ENCODE measurements at places on chromosomes 12 and 14.

DNA sequence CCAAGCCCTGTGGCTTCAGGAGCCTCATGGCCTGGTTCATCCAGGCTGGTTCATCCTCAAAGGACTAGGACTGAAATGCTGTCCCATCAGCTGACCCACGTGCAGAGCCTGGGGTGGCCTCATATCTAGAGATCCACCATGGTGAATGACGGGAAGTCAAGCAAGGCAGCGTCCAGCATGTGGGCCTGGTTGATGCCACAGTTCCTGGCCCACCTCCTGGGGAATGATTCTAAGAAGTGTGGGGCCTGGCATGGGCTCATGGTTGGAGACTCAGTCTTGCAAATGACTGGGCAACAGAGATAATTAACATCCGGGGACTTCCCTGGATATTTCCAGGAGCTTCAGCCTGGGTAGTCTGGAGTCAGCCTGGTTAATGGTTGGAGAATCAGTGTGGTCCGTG lies 302.4 kb upstream of the SFSWAP start:
- DNase-seq, result no peak

- DNase-seq, result no peak
Measured at GRCh38 chr14:104928391-104929133, 3.9 kb downstream of the PLD4 start.

DNA sequence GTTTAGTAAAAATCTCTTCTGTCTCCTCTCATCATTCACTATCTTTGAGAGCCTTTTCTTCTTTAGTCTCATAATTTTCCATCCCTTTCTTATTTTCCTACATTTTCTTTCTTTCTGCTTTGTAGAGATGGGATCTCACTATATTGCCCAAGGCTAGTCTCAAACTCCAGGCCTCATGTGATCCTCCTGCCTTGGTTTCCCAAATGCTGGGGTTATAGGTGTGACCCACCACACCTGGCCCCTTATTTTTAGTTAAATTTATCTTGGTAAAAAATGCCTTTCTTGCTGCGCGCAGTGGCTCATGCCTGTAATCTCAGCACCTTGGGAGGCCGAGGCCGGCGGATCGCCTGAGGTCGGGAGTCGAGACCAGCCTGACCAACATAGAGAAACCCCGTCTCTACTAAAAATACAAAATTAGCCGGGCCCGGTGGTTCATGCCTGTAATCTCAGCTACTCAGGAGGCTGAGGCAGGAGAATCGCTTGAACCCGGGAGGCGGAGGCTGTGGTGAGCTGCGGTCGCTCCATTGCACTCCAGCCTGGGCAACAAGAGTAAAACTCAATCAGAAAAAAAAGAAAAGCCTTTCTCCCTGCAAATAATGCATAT lies 996 bp downstream of the SLC2A3 start:
- DNase-seq, result no peak

GRCh38 chr14:22980672-22981089 lies 1.7 kb downstream of the AJUBA start:
- no peak for DNase-seq

- no peak for DNase-seq
Measured at GRCh38 chr14:72701237-72701565, 192.7 kb downstream of the DPF3 start.

DNA sequence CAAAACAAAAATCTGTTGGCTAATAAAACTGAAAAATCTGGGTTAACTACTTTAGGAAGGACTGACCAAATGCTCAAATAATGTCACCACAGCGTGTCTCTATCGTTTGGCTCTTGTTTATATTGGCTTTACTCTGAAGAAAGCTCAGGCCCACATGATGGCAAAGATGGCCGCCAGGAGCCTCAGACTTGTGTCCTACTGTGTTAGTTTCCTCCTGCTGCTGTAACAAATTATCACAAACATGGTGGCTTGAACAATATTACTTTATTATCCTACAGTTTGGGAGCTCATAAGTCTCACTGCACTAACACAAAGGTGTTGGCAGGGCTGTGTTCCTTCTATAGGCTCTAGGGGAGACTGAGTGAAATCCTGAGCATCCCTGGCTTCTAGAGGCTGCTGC lies 303.0 kb downstream of the DAD1 start:
- DNase-seq, result no peak

GRCh38 chr12:30823764-30824163 lies 69.0 kb upstream of the CAPRIN2 start:
- no peak for DNase-seq

GRCh38 chr14:21023817-21024584 lies 860 bp downstream of the NDRG2 start:
- DNase-seq, result no peak

DNA sequence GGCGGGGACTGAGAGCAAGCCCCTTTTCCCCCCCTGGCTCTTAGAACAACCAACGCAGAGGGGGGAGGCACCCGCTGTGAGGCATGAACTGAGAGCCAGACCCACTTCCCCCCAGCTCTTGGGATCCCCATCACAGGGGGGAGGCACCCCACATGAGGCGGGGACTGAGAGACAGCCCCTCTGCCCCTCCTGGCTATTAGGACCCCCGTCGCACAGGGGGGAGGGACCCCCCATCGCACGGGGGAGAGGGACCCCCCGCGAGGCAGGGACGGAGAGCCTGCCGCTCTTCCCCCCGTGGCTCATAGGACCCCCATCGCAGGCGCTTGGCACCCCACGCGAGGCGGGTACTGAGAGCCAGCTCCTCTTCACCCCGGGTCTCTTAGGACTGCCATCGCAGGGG lies 195.8 kb upstream of the PZP start:
- DNase-seq, result no peak

- DNase-seq, result no peak
Measured at GRCh38 chr12:62372134-62372533, 94.5 kb upstream of the MON2 start.

- DNase-seq, result no peak
Measured at GRCh38 chr12:27012239-27012981, 1.8 kb downstream of the TM7SF3 start.

DNA sequence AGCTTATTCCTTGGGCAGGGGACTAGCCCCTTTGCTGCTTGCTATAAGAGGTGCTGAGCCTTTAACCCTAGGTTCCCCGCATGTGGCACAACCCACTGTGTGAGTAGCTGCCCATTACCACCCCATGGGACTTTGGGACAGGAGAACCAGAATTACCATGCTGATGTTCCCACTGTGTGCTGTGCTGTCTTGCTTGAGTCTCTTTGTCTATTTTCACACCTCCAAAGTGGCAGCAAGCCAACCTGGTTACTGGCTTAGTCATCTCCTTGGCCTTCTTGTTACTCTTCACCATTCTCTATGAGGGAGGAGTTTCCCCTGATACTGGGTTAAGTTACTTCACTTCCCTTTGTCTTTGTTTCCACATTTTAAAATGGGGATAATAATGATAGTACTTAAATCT lies 73.4 kb upstream of the ETV6 start:
- no peak for DNase-seq

GRCh38 chr12:21265932-21266331 lies 68.8 kb downstream of the SLCO1A2 start:
- DNase-seq, result no peak

- no peak for DNase-seq
Measured at GRCh38 chr14:33505963-33506329, 444.9 kb downstream of the EGLN3 start.

- no peak for DNase-seq
Measured at GRCh38 chr12:30188602-30189326, 405.0 kb upstream of the TMTC1 start.

- no peak for DNase-seq
Measured at GRCh38 chr14:103507751-103508150, 14.9 kb downstream of the CKB start.

- DNase-seq, result no peak
Measured at GRCh38 chr14:95167177-95167576, 9.8 kb upstream of the DICER1 start.

DNA sequence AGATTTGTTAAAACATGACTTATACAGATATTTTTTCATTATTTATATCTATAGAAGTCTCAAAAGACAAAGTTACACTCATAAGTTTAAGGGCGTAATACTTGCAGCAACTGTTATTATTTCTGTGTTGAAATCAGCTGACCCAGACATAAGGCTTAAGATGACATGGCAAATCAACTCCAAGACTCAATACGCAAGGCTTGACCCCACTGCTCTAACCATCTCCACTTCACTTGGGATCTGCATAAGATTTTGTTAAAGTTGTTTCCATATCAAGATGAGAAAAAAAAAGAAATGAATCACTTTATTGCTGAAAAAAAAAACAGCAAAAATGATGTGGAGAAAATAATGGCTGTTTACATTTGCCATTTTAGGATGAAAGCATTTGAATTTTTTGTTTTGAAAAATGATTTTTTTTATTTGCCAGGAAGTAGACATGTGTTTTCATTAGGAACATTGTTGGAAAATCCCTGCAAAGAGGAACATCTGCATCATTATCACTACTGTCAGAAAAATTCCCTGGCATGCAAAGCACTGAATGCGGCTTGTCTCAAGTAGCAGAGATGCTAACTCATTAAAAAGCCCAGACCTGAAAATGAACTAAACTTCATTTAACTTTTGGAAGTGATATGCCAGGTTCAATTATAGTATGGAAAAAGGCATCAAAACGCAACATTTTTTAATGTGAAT lies 73.5 kb downstream of the LIN7A start:
- DNase-seq, result no peak

DNA sequence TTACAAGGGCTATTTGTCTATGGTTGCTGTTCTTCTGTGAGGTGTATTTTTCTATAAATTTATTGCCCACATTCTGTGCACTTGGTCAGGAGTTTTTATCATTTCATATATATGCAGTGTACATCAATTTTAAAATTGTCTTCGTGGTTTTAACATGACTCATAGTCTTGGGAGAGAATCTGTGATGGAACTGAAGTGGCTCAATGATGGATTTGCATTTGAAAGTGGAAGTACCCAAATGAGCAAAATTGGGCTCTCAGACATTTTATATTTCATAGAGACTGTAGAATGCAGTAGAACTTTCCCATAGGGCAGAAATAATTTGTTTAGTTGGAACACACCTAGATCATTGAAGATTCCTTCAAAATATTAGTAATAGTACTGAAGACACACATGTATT lies 1.9 kb upstream of the SCFD1 start:
- DNase-seq, result peak; percentile 10

DNA sequence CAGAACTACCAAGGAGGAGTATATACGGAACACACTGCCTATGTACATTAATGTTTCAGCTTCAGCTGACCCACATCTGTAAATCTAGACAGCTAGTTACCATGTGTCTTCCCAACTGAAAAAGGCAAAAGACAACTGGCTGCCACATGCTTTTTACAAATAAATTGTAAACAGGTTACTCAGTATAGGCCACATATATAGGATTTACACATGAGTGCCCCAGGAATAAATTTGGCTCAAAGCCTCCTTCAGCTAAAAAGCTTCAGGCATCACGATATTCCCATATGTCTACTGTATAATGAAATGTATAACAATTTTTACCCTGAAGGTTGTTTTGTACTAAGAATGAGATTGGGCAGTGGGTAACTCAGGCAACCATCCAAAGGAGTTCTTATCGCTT lies 175.9 kb upstream of the BMP4 start:
- DNase-seq, result no peak

- DNase-seq, result no peak
Measured at GRCh38 chr12:42892702-42893551, 303.4 kb upstream of the PRICKLE1 start.

DNA sequence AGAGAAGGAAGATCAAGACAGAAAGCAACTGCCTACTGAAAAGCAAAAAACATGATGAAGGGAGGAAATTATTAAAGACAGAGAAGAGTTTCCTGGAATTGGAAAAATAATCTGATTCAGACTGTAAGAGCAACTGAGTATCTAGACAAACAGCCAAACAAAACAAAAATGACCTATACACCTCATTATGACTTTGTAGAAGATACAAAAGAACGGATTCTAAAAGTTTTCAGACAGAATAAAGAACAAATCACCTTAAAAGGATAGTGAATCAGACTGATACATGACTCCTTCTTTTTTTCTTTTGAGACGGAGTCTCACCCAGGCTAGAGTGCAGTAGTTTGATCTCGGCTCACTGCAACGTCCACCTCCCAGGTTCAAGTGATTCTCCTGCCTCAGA lies 10.4 kb downstream of the OSBPL8 start:
- DNase-seq, result no peak

DNA sequence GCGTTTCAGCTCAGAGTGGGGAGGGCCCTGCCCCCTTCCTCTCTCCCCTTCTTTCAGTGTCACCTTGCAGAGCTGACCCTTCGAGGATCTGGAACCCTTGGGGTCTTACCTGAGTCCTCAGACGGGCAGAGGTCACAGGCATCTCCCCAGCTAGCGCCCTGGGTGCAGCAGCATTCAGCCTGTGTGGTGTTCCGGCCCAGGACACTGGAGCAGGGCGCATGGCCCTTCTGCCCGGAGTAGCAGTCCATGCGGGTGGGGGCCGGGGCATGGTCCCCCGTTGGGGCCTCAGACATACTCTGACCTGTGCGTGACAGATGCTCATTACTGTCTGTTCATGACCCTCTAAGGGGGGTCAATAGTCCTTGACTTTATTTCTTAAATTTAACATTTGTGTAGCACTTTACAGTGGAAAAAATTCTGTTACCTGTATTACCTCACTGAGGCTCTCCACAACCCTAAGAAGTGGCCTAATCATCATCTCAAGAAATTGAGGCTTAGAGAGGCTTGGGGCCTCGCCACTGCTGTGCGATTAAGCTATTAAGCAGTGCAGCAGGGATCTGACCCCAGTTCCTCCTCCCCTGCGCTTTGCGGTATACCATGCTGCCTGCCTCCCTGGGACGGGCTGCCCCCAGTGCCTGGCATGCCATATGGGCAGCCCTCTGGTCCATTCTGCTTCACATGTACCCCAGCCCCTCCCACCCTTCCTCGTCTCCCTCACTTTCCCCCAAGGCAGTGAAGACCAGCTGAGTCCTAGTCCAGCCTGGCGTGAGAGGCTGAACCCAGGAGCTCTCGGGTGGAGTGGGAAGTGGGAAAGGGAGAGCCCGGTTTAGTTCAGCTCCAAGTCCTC lies 11.5 kb downstream of the ISCA2 start:
- DNase-seq, result no peak

DNA sequence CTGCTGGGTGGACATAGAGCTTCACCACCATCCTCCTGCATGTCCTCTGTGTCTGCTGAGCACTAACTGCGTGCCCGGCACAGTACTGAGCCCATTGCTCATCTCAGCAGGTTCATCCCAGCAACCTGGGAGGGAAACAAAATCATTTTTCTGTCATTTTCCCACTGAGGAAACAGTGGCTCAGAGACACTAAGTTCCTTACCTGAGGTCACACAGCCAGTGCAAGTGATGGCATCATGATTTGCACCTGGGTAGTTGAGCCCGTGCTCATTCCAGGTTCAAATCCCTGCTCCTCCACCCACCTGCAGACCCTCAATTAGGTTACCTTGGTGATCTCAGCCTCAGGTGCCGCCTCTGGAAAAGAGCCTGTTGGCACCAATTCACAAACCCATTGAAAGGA lies 23.4 kb downstream of the RNFT2 start:
- no peak for DNase-seq

DNA sequence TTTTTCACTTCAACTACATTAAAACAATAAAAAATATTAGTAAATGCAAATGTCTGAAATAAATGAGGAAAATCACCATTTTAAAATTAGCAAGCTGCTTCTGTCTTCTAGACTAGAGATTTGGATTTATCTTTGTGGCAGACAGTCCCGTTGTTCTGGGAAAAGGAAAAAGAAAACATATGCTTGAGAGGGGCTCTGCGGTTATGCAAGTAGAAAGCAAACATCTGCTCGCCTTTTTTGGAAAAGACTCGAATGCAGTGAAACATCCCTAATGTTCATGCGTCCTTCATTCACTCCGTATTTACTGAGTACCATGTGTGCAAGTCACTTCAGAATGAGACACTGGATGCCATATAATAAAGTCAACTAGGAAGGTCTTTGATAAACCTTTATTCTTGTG lies 44.9 kb downstream of the IFNG start:
- DNase-seq, result no peak
